ENCODE measurements at places on chromosomes 1 and 21.
A peak's percentile ranks its signal among the peaks of the same experiment; 100 is the strongest.

DNA sequence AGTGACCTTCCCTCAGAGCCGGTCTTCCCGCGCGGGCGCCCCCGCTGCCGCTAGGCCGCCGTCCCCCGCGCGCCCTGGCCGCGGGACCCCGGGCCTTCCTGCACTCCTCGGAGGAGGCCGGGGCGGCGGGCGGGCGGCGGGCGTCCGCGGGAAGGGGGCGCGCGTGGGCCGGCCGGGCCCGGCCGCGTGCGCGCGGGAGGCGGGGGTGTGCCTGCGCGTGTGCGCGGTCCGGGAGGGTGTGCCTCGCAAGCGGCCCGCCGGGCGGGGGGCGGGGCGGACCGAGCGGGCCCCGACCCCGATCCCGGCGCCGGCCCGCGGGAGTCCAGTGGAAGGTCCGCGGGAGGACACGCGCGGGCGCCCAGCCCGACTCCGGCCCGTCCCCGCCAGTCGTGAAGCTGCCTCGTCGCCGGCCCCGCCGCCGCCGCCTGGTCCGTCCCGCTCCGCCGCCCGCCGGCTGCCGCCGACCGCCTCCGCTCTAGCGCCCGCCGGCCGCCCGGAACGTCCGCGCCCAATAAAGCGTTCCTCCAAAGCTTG is 438 bp downstream of the MRPS6 start:
- peak; percentile 51 for DNase-seq

- peak; percentile 65 for DNase-seq
Measured at GRCh38 chr1:196317535-196318522, 290.4 kb downstream of the KCNT2 start.

GRCh38 chr1:186327331-186327730 is 47.7 kb downstream of the TPR start:
- DNase-seq: no peak

GRCh38 chr21:41973861-41974751 is 20.3 kb upstream of the C2CD2 start:
- no peak for DNase-seq

DNA sequence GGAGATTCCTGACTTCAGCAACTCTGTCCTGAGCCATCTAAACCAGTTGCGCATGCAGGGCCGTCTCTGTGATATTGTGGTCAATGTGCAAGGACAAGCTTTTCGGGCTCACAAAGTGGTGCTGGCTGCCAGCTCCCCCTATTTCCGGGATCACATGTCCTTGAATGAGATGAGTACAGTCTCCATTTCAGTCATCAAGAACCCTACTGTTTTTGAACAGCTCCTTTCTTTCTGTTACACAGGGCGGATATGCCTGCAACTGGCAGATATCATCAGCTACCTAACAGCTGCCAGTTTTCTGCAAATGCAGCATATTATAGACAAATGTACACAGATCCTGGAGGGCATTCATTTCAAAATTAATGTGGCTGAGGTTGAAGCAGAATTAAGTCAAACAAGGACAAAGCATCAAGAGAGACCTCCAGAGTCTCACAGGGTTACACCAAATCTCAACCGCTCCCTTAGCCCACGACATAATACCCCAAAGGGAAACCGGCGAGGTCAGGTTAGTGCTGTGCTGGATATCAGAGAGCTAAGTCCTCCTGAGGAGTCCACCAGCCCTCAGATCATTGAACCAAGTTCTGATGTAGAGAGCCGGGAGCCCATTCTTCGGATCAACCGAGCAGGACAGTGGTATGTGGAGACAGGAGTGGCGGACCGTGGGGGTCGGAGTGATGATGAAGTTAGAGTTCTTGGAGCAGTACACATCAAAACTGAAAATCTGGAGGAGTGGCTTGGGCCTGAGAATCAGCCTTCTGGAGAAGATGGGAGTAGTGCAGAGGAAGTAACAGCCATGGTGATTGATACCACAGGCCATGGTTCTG is 2.3 kb downstream of the ZBTB37 start:
- peak; percentile 87 for DNase-seq

- DNase-seq: no peak
Measured at GRCh38 chr1:2050793-2051682, 827 bp downstream of the PRKCZ start.

- DNase-seq: no peak
Measured at GRCh38 chr1:161510477-161510876, 5.2 kb downstream of the FCGR2A start.

DNA sequence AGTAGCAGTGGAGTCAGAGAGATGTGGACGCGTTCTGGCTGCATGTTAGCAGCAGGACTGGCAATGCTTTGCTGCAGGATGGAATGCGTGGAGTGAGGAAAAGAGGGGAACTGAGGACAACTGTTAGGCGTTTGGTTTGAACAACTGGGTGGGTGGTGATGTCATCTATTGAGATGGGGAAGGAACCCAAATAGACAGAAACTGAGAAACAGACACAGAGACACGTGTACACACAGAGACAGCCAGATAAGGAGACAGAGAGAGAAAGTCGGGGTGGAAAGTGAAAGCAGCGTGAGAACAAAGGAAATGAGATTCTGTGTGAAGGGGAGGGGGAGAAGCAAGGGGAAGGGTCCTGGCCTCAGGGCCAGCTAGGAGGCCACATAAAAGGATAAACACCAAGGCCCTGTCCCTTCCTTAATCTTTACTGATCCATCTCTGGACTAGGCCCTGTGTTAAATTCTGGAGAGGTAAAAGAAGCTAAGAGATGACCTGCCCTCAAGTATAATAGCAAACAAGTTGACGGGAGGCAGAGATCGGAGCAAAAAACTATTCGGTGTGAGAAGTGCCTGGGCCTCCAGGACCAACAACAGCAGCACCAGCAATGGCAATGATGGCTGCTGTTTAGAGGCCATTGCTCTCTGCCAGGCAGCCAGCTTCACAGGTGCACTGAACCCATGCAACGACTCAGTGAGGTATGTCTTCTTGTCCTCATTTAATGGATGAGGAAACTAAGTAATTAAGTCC is 31.6 kb downstream of the VWA5B1 start:
- DNase-seq: no peak

DNA sequence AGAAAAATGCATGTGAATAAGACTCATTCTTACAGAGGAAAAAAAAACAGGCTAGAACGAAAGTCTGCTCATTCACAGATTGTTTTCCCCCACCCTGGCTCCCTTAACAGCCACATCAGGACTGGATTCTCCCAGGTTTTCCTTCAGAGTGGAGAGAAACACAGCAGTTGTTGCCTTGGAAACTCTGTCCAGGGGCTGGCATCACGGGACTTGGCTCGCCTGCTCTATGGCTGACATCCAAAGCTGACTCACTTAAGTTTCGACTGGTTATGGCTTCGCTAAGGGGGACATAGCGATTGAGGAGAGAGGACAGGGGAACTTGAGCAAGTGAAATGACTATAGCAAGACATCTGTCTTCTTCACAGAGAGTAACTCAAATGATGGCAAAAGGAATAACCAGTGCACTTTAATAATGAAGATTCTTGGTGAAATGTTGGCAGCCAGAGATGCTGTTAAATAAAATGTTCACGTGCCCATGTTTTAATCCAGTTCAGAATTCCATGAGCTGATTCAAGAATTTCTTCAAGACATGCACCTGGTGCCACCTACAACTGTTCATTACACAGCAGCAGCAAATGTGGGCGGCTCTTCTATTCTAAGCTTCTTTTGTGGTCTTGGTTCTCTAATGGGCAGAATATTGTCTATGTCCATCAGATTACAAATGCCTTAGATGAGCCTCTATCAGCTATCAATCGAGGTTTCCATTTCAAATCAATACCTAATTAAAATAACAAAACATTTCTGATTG is 21.8 kb downstream of the MIS18A start:
- DNase-seq: no peak

DNA sequence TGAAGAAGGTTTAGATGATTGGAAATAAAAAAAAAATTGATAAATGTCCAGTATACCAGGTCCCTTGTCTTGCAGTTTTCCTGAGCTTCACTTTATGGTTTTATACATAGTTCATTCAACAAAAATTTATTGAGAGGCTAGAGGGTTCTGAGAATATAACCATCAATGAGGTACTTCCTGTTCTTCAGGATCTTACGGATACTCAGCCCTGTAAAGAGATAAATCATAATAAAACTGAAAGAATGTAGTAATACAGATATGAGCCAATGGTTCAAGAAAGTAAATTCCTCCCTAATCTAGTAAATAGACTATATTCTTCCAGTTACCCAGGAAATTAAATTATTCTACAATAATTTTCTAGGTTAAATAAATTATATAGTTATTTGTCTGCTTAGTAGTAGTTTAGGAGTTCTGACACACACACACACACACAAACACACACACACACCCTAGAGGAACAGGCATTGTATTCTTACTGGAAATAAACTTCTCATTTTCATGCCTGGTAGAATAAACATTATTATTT is 70.4 kb upstream of the HMCN1 start:
- no peak for DNase-seq

- no peak for DNase-seq
Measured at GRCh38 chr1:38690790-38691449, 168.7 kb downstream of the RRAGC start.

- no peak for DNase-seq
Measured at GRCh38 chr1:75342786-75343185, 208.6 kb downstream of the LHX8 start.

- peak; percentile 53 for DNase-seq
Measured at GRCh38 chr1:2391931-2392509, 379 bp downstream of the RER1 start.

DNA sequence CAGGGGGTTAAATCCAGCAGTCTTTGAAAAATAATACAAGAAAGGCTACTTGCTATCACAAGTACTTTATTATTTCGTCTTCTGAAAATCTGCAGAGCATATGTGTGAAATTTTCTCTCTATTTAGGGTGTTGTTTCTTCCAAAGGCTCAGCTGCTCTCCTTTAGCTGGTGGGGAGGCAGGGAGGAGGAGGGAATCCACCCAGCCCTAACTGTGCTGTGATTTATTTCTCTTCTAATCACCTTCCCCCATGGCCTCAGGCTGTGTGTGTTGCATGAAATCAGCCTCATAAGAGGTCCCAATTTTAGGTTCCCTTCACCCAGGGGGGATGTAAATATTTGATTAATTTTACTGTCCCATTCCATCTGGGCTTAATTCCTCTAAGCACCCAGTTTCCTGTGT is 77.6 kb upstream of the PGBD5 start:
- no peak for DNase-seq

DNA sequence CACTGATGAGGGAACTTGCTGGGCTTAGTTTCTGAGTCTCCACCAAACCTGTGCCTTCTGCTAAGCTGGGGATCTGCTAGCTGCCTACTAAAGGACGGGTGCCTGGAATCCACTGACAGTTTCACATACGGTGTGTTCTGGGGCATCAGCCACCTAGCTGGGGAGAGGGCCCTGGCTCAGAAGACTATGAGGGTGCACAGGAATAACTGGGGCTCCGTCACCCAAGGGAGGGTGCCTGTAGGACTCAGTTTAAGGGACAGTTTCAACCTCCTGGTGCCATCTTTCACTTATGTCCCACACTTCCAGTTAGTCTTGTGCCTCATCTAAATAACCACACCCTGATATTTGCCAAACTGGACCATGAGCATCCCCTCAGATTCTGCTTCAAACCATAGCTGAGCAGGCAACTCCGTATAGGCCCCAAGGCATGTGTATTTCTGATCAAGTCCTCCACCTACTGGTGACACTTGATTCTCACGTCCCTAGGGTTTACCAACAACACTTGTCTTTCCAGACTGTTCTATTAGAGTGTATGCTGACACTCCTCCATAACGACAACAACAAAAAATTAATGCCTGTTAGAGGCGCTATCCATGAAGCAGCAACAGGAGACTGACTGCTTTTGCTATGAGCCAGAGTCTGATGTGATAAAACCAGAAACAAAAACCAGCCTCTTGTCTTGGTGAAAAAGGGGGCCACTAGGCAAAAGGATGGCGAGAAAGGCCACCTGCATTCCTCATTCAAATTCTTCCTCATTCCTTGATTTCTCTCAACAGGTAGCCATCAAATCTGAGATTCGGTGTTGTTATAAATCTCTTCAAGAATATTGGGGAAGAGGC is 55.0 kb upstream of the PAXBP1 start:
- DNase-seq: peak; percentile 84

DNA sequence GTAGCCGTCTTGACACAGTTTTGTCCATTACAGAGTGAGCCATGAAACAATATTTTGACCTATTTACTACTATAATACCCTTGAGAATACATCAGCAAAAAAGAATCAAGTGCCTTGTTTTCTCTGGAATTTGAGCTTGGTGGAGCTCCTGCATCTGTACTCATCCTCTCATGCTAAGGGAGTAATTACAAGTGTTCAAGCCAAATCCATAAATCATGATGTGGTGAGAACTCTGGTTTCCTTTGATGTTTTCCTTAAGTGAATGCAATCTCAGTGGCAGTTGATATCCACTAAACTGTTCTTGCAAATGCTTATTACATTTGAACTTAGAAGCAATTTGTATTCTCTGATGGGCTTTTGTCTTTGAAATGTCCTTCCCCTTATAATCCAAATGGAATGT is 824.6 kb upstream of the TMPRSS15 start:
- DNase-seq: no peak

GRCh38 chr1:8249838-8250237 is 68.1 kb upstream of the SLC45A1 start:
- peak; percentile 14 for DNase-seq

DNA sequence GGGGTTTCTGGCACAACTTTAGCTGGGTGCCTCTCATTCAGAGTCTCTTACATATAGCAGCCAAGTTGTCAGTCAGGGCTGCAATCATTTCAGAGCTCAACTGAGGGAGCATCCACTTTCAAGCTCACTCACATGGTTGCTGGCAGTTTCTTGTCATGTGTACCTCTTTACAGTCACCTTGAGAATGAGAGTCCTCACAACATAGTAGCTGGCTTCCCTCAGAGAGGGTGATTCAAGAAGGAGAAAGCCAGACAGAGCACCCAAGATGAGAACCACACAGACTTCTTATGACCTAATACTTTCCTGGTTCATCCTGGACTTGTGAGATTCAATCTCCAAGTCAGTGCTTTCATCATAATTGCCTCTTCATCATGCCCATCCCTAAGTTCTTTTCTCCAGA is 57.2 kb downstream of the DPT start:
- DNase-seq: no peak

DNA sequence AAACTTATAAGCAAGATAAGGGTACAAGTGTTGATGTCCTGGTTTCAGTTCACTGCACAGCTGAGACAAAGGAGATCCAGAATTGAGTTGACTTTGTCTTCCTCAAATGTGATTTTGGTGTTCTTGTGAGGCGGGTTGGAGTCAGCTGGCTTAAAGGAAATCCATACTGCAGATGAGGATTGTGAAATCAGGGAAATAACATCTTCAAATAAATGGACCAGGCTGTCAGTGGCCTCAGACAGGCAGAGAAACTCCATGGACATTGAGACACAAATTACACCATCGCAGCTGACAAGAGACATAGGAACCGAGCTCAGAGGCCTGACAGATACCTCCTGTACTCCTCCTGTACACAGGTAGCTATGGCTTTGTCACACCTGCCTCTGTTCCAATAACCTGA is 27.0 kb upstream of the REG4 start:
- no peak for DNase-seq

- no peak for DNase-seq
Measured at GRCh38 chr1:2495026-2495425, 18.9 kb downstream of the PLCH2 start.

DNA sequence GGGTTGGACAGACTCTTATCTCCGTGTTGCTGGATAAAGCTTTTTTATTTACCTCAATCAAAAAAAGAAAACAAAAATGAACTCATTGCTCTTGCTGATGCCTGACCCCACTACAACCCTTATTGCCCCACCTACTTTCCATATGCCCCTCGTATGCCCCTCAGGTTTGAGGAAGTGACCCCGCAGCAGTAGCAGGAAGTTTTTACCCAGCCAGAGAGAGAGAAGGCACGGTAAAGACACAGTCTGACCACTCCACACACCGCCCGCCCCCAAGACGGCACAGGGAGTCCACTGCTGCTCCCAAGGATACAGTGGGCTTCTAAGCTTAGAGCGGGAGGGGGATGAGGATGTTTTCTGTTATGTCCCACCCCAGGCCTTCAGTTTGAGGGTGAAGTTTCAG is 9.8 kb downstream of the PLEKHO1 start:
- DNase-seq: peak; percentile 25

Measured in hematopoietic multipotent progenitor cell treated with erythropoietin and hydrocortisone succinate and interleukin-3 and kit ligand, for 6 days (in vitro differentiated cells).